ENCODE measurements at places on chromosomes 7 and 10.

DNA sequence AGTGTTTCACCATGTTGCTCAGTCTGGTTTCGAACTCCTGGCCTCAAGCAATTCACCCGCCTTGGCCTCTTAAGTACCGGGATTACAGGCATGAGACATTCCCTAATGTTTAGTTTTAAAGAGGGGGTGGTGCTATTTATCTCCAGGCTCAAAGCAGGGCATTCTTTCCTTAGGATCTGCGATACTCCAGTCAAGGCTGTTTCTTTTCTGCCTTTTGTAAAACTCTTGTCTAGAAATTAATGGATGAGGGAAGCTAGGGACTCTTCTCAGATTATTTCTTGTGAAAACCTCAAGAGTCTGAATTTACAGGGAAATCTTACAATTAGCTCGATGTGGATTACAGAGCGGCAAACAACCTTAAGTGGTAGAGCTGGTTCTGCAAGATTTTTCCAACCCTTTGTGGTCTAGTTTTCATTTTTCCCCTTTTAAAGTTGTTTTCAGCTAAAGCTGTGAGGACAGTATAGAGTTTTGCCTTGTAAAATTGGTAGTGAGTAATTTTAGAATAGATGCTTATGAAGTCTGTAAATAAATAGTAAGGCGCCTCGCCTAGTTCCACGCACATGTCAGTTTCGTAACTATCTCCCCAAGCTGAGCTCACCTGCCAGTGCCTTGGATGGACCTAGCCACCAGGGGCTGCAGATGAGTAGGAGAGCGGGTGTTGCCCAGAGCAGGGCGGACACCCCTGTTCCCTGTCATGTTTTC lies 53.1 kb downstream of the CUX1 start:
- no peak for DNase-seq

DNA sequence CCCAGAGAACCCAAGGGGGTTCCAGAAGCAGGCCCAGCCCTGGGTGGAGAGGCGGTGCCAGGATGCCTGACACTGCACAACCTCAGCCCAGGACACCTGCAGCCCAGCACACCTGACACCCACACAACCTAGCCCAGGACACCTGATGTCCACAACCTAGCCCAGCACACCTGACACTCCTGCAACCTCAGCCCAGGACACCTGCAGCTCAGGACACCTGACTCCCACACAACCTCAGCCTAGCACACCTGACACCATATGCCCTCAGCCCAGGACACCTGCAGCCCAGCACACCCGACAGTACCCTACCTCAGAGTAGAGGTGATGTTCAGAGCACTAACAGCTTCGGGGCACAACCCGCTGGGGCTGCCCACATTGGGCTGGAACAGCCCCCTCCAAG lies 87.3 kb downstream of the PAXIP1 start:
- DNase-seq, result no peak

- peak; percentile 44 for DNase-seq
These were observed 91.2 kb downstream of the GTF2IRD1 start for GRCh38 chr7:74544706-74545469.

GRCh38 chr10:44929356-44930255 lies 18.5 kb downstream of the TMEM72 start:
- no peak for DNase-seq

GRCh38 chr10:48442809-48443177 lies 136.3 kb downstream of the MAPK8 start:
- DNase-seq, result no peak

DNA sequence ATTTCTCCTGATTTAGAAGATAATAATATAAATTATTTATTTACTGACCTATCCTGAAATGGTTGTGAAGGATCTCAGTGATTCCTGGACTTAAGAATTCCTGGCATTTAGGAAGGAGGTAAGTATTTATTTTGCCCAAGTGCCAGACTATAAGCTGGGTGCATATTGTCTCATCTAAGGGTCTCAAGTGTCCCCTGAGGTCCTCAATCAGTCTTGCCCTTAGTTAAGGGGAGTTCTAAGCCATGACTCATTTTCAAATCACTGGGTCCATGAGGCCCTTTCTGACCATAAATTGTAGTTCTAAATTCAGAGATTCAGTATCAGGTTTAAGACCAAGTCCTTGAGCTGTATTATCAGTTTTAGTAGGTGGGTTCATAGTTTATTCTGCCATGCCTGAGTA lies 251.6 kb upstream of the MEOX2 start:
- no peak for DNase-seq

Measured in HEK293T (cell line).